ENCODE measurements at places on chromosomes 4 and X.

DNA sequence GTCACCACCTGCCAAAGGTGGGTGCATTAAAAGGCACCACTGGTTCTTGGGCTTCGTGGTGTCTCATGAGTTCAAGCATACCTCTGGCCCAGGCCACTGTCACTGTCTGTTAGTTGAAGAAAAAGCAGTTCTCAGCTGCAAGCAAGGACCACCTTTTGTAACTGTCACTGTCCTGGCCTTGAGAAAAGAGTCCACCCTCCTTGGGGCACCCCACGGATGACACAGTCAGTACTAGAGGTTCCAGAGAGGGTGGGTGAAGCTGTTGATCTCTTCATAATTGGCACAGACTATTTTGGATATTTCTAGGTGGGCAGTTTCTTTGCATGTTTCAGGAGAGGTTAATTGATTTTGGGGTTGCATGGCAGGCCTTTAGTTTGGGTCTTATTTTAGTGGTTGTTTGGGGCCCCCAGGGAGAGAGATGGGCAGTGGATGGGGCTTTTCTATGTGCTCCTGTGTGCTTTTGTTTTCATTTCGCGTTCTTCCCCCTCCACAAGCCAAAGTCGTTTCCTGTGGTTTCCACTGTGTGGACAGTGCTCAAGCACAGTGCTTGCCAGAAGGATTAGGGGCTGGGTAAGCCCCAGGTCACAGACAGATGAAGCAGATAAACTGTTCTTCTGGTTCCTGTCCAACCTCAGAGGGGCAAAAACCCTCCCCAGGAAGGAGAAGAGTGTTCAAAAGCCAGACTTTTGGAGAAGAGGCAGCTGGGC, 156.2 kb upstream of the PPP1R2C start:
- peak; percentile 52 for DNase-seq

- no peak for DNase-seq
These were observed 69.5 kb downstream of the BEND2 start for GRCh38 chrX:18151157-18151556.

DNA sequence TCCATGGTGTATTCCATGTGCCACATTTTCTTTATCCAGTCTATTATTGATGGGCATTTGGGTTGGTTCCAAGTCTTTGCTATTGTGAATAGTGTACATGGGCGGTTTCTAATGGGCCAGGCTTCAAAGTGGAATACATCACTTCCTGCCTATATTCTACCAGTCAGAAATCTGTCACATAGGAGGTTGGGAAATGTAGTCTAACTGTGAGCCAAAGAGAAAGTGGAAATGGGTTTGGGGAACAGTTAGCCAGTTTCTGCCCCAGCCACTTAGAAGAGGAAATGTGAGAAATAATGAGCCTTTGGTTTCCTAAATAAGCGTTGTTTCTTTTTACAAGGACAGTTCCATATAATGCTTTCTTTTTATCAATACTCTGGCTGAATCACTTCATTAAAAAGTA, 85.1 kb upstream of the AP1S2 start:
- no peak for DNase-seq

DNA sequence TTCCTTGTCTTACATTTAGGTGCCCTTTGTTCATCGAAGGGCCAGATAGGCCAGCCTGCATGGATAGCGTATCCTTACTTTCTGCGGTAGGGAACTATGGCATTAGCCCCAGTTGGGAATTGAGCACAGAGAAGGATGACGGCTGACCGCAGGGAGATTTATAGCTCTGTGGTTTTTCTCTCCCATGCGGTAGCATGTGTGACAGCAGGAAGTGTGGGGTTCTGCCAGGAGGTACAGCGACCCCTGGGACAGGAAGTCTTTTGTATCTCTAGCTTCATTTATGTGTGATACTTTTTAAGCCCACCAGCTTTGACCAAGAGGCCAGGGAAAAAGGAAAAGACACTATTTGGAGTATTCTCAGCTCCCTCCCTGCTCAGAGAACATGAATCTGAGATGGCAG, 33.1 kb downstream of the GAB3 start:
- DNase-seq = peak; percentile 58

All from CD4-positive, alpha-beta T cell treated with Interleukin-4 for 1 hour (primary cell).